ENCODE measurements at places on chromosomes 4 and X.

- DNase-seq, result no peak
Observed at GRCh38 chr4:109945056-109945455, 32.4 kb downstream of the EGF start.

DNA sequence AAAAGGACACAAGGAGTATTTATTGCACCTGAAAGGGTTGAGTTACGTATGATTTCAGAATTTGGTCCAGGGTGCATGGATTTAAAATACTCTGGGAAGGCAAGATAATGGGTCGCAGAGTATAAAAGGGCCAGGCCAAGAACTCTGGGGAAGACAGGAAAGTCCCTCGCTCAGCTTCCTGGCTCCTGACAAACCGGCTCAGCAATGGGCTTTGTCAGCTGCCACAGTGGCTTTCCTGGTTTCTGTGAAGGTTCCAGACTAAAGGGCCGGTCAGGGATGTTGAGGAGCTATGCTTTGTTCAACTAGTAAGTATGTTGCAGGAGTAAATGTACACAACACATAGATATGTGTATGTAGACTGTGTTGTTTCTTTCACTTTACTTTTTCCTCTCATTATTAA lies 154.4 kb upstream of the ETNPPL start:
- DNase-seq, result no peak

- DNase-seq, result no peak
Observed at GRCh38 chr4:2386717-2387116, 31.7 kb downstream of the ZFYVE28 start.

DNA sequence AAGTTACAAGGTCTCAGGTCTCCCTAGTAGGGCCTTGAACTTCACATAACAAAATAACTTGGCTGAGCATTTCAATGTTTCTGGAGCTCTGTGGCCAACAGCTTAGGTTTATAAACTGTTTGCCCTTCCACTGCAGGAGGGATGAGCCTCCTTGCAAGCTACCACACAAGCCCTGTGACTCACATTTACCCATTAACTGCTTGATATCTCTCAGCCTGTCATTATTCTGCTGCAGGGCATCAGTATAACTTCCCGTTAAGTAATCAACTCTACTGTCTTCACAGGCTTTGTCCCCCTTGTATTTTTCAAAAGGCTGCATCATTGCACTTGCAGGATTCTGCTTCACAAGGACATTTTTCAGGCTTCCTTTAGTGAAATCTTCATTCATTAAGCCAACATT lies 151.7 kb upstream of the CXCL13 start:
- DNase-seq, result no peak
